ENCODE measurements at places on chromosomes 4 and X.

GRCh38 chrX:141258080-141258479 is 15.8 kb upstream of the SPANXC start:
- DNase-seq = no peak

DNA sequence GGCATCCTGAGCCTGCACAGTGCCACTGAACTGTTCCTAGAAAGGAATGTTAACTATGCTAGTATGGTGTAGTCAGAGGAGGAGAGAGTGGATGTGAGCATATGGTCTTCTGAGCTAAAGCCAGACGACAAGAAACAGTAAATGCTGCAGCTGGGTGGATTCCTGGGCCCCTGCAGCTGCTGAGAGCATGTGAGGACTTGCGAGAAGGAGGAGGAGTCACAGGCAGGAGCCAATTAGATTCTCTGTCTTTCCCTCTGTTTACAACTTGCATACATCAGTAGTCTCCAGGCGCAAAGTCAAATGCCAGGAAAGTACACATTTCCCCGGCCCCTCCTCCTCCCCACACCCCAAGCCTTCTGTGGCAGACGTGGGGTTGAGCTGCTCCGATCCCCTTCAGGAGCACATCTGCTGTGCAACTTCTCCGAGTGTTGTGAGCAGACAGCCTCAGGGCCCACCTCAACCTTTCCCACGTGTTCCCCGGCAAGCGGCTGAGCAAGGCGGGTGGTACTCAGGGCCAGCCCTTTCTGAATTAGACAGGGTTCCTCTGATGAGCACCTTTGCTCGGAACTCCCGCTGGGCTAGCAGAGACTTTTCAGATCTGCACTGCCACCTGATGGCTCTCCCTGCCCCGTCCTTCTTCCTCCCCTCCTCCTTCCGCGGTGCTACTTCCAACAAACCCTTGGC is 108.7 kb upstream of the ATP6AP2 start:
- DNase-seq = peak; percentile 43

GRCh38 chrX:24945009-24945408 is 70.8 kb downstream of the ARX start:
- no peak for DNase-seq

GRCh38 chr4:10524196-10524833 is 67.1 kb upstream of the ZNF518B start:
- no peak for DNase-seq

- DNase-seq = no peak
Measured at GRCh38 chr4:124738994-124739393, 26.5 kb upstream of the ANKRD50 start.

GRCh38 chr4:7352486-7352885 is 82.2 kb downstream of the PSAPL1 start:
- no peak for DNase-seq

DNA sequence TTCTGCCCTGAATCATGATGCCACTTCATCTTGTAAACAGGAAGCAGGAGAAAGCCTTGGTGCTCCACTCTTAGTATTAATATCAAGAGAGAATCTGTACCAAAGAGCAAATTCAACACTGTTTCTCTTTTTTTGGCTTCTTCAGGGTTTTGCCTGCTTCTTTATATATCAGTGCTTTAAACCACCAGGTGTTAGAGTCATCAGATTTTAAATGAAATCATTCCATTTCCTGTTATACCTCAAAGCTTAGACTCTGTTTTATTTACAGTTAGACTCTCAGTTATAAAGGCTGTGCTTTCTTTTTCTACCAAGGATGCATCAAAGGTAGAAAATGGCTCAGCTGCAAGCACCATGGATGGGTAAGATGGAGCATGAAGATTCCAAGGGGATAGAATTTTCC is 350.9 kb downstream of the CAMK2D start:
- DNase-seq = no peak
